Activated CD4-positive, CD25-positive, alpha-beta regulatory T cell treated with anti-CD3 and anti-CD28 coated beads, Interleukin-2, amount 50 U/mL, for 16 hours (primary cell): ENCODE measurements at places on chromosomes 13 and 19.

DNA sequence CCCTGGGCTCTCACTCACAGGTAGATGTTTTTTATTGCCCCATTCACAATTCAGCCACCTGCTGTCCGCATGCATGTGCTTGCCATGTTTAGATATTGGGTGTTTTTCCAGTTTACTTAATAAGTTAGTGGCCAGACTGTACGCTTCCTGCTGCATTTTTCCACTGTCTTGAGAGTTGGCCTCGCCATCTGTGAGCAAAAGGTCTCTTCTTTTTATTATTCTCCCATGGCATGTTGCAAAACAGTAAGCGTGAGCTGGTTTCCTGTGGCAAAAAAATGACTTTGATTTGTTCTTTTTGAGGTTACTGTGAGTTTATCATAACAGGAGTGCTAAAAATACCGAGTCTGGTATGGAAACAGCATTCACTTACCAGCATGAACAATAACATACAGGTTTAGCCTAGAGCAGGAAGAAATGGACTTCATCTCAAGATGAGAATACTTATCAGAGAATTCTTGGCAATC is 46.0 kb downstream of the SAE1 start:
- DNase-seq = no peak

- no peak for DNase-seq
Observed at GRCh38 chr19:28314756-28315155, 898.2 kb downstream of the UQCRFS1 start.

DNA sequence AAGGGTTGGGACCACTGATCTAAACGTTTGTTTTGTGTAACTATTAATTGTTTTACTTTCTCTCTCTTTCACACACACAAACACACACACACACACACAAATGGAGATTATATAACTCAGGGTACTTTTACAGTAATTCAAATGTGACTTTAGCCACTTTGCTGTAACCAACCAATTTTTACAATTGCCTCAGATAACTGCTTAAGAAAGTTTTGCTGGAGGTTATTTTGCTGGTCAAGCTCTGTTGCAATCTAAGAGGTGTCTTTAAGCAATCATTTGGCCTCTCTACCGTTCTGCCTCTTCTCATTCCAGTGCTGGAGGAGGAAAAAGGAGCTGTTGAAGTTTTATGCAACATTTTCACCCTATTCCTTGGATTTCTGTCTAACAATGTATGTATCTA is 63.0 kb downstream of the TBC1D4 start:
- DNase-seq = no peak

DNA sequence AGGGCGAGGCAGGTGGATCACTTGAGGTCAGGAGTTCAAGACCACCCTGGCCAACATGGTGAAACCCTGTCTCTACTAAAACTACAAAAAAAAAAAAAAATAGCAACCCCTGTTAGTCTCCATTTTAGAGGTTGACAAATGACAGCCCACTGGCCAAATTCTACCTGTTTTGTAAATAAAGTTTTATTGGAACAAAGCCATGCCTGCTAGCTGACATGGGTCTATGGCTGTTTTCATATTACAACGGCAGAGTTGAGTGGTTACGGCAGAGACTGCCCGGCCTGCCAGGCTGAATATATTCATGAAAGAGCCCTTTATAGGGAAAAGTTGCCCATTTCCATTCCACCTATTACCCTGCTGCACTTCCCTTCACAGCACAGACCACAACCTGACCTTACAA is 103.3 kb downstream of the ZNF557 start:
- no peak for DNase-seq

DNA sequence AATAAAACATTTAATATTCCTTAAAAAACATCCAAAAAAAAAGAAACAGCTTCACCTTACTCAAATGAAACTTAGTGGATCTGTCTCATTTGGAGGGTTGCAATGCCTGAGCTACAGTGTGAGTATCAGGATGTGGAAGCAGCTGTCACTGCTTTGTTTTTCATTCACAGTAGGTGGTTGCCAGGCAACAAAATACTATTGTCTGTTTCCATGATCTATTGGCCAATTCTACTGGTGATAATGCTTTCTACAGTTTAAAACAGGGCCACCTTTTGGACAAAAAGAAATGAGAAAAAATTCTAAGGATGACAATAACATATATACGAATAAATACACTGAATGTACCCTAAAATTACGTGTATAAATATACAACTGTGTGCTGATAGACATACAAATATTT is 3.0 kb downstream of the ENOX1 start:
- no peak for DNase-seq

- no peak for DNase-seq
Observed at GRCh38 chr19:54432144-54432738, 16.8 kb upstream of the LENG8 start.

DNA sequence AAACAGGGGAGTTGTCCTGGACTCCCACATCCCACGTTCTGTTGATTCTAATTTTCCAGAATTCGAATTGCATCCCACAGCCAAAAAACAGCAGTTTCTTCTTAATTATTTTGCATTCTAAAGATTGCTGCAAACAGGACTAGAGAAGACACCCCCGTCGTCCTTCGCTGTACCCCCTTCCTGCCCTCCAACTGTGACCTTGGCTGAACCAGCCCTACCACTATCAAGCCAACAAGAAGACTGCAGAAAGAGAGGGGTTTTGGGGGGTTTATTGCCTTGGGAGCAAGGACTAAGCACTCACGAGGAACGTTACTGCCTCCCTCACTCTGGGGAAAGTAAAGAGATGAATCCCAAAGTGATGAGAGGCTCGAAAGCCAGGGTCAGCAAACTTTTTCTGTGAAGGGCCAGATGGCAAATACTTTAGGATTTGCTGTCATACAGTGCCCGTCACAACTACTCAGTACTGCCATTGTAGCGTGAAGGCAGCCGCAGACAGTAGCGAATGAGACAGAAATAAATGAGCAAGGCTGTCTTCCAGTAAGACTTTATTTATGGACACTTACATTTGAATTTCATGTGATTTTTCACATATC is 32.5 kb upstream of the KATNAL1 start:
- no peak for DNase-seq

GRCh38 chr13:95456815-95457214 is 95.7 kb upstream of the CLDN10 start:
- DNase-seq = no peak

GRCh38 chr19:1173845-1174809 is at the start of gene SBNO2:
TSS of gene SBNO2 (minus strand) at chr19:1174268. CDS start at chr19:1154276, 19,992 bp downstream.
- DNase-seq = peak; percentile 83

DNA sequence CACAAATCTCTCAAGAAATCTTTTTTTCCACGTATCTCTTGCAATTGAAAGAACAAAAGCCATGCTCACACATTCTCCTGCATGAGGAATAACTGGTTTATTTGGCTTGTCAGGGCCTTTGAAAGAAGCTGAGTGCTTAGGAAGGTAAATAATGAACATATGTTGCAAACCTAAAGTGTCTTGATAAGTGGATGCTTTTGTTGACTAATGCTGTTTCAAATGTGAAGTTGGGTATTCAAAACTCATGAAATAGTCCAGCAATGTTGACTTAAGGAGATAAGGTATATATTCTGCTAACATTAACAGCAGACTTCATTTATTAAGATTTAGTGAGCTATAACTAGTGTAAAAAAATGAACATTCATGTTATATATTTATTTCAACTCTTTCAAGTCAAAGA is 1792.7 kb upstream of the MIR17HG start:
- no peak for DNase-seq

DNA sequence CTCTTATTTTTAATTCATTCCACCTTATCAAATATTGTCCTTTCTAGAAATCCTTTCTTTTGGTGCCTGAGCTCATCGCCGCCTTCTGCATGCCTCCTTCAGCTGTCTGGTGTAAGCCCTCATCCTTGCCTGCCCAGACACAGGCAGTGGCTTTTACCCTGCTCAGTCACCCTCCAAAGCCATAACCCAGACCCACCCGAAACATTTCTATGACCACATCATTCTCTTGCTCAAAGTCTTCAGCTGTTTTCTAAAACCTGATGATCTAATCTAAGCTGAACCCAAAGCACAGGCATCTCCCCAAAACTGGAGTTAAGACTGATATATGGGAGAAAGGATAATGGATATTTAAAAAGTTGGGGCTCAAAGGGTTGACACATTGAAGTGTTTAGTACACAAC is 753.7 kb upstream of the SGCG start:
- DNase-seq = no peak

GRCh38 chr13:26482451-26483197 is 74.9 kb upstream of the WASF3 start:
- DNase-seq = peak; percentile 25

GRCh38 chr19:42155796-42156195 is 23.6 kb upstream of the POU2F2 start:
- DNase-seq = no peak

DNA sequence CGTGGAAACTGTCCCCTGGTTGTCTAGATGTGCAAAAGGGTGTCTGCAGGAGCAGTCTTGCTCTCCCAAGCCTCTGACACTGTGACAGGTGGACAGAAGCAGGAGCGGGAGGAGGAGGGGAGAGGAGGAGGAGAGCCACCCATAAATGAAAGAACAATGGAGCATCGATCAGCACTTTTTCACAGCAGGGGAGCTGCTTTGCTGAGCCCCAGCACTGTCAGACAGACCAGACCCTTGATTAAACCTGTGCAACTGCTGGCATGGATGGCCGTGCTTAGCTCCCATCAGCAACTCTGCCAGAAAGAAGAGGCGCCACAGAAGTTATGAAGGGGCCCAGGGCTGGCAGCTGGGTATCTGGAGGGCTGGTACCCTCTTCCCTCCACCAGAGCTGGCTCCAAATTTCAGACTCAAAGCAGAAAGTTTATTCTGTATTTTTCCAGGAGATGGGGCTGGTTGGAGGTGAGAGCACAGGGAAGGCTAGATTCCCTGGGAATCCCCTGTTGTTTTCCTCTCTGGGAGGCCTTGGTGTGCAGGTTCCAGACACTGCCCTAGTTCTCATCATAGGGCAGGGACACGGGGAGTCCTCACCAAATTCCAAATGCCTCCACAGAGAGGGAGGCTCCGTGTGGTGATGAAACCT is 1192.2 kb downstream of the UQCRFS1 start:
- DNase-seq = no peak

DNA sequence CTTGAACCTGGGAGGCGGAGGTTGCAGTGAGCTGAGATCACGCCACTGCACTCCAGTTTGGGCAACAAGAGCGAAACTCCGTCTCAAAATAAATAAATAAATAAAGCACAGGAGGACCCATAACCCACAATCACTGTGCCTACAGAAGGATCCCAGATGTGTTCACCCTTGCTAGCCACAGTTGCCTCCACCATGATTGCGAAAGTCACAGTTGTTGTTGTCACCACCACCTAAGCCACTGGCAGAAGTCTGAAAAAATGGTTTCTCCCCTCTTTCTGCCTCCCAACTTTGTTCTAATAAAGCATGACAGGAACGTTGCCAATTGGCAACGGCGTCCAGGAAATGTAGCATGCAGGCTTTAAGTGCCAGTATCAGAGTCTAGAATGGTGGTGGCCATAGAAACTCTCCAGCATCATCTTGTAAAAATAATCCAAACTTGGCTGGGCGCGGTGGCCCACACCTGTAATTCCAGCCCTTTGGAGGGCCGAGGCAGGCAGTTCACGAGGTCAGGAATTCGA is 2.2 kb upstream of the EPS15L1 start:
- no peak for DNase-seq

GRCh38 chr19:10334588-10335351 is 1.4 kb upstream of the RAVER1 start:
- DNase-seq = no peak

- no peak for DNase-seq
Observed at GRCh38 chr13:98468361-98468760, 108.5 kb downstream of the STK24 start.

DNA sequence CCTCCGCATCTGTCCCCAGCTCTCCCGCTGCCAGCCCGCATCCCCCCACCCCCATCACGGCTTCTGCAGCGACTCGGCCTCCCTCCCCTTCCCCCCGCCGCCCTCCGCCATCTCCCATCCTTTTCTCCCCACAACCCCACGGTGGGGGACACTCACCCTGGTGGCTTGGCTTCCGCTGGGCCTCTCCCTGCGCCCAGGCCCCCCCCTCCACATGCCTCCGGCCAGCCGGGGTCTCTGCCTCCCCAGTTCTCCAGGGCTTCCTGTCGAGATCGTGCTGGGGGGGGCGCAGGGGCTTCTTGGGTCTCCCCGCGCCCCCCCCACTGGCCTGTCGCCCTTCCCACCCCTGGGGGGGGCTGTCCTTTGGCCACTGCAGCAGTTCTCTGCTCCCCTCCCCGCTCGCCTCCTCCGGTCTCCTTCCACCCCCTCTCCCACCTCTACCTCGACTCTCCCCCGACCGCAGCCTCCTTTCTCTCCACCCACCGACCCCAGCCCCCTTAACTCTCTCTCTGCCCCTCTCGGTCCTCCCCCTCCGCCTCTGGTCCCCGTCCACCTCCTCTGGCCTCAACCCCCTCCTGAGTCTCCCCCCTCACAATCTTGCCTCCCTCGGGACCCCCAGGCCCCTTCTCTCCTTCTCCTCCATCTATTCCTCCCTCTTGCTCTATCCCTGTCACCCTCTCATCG is 17.1 kb downstream of the LRRC4B start:
- DNase-seq = no peak

DNA sequence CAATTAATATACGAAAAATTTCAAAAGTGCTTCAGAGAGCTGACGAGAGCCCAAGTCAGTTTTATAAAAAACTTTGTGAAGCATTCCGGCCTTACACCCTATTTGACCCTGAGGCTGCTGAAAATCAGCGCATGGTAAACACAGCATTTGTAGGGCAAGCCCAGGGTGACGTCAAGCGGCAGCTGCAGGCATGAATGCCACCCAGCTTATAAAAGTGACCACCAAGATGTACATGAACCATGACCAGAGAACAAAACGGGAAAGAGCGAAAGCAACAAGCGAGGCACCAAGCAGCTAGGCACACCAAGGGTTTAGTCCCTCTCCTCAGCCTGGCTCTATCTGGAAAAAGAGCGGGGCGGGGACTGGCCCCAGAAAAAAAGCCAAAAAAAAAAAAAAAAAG is 6.0 kb downstream of the SIGLEC11 start:
- no peak for DNase-seq

GRCh38 chr13:98751367-98751782 is 1.1 kb downstream of the SLC15A1 start:
- DNase-seq = no peak

- DNase-seq = no peak
Observed at GRCh38 chr19:40542202-40542859, 34.3 kb upstream of the SHKBP1 start.

DNA sequence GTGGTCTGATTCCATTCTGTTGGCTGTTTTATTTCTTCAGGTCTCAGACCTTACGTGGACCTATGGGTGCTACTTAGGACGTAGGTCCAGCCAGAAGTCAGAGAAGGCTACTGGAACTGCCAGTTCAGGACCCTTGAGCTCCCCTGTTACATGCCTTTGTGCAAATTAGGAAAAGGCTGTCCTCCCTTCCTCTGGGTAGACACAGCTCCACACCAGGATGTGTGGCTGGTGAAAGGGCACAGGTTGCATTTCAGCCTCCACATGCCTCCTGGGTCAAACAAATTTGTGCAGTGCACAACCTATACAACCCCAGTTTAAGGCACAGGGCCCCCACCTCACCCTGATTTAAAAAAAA is 43.9 kb upstream of the MAP3K10 start:
- no peak for DNase-seq
